ENCODE measurements at places on chromosomes 3 and 15. TPM values are rescaled to one million over a fixed set of nuclear protein-coding genes. Genes with fewer than 3 reads are reported as not detected.

NKIRAS1 gene
- polyA plus RNA-seq: 5.4 TPM

SIDT1 gene
- polyA plus RNA-seq: 1.0 TPM

ZBBX gene
- not detected for polyA plus RNA-seq

C15orf39 gene
- 15.7 TPM for polyA plus RNA-seq

SEMA3F gene
- 79.6 TPM for polyA plus RNA-seq

FAM107A gene
- 7.2 TPM for polyA plus RNA-seq

ECE2 gene
- polyA plus RNA-seq: not detected

TBCCD1 gene
- polyA plus RNA-seq: 4.4 TPM

PIF1 gene
- polyA plus RNA-seq: 9.2 TPM

PRSS50 gene
- 0.06 TPM for polyA plus RNA-seq

LNP1 gene
- polyA plus RNA-seq: 0.35 TPM

VWA5B2 gene
- polyA plus RNA-seq: 0.02 TPM

SPTBN5 gene
- 2.7 TPM for polyA plus RNA-seq

UACA gene
- polyA plus RNA-seq: 27.1 TPM

NR2E3 gene
- polyA plus RNA-seq: 1.7 TPM

TNNC1 gene
- 1.3 TPM for polyA plus RNA-seq
